ENCODE measurements at places on chromosomes 2 and 18.
A peak's percentile ranks its signal among the peaks of the same experiment; 100 is the strongest.

DNA sequence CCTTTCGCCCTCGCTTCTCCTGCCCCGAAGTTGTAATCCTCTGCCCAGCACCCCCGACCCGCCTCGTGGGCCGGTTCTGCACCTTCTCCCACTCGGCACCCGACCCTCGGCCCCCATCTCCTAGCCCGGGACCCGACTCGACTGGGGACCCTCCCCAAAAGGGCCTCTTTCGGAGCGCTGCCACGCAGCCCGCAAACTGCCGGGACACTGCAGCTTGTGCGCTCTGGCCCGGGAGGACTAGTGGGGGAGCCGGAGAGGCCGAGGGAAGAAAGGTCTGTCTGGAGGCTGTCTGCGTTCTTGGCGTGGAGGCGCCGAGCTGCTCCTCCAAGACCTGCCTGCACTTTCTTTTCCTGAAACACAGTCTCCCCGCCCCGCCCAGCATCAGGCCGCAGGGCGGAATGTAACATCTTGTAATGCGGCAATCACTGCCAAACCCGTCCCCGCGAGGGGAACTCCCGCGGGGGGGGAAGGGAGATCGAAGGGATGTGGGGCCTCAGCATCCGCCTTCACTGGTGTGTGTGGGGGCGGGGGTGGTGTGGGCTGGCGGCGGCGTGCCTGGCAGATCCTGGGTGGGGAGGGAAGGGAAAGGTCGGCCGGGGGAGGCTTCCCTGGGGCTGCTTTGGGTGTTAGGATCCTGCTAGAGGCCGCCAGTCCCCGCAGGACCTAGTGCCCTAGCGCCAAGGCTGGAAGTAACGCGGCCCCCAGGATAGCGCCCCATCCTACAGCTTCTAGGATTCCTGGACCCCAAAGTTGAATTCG lies 7.4 kb downstream of the DLX2 start:
- DNase-seq, result peak; percentile 67

- DNase-seq, result no peak
Measured at GRCh38 chr18:40957533-40958070, 997.4 kb upstream of the PIK3C3 start.

GRCh38 chr2:60475123-60475830 lies 78.2 kb downstream of the BCL11A start:
- DNase-seq, result no peak

DNA sequence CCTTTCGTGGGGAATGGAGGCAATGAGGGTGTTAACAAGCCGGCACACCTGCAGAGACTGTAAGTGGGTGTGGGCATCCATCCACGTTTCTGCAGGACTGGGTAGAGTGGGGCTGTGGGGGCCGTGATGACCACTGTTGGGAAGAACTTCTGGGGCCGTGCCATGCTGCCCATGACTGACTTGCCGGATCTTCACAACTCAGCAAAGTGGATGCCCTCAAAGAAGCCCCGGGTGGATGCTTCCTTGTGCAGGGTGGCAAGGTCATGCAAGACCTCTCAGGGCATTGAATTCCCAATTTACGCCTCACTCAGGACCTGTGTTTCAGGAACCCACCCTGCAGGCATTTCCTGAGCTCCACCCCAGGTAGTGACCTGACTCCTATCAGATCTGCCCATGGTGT lies 143.5 kb upstream of the TPO start:
- DNase-seq, result no peak

- DNase-seq, result no peak
Measured at GRCh38 chr2:241358470-241358869, 2.4 kb downstream of the FARP2 start.

GRCh38 chr2:30127016-30127893 lies 19.6 kb upstream of the YPEL5 start:
- peak; percentile 56 for DNase-seq

GRCh38 chr2:62641410-62641843 lies 64.1 kb upstream of the EHBP1 start:
- no peak for DNase-seq

DNA sequence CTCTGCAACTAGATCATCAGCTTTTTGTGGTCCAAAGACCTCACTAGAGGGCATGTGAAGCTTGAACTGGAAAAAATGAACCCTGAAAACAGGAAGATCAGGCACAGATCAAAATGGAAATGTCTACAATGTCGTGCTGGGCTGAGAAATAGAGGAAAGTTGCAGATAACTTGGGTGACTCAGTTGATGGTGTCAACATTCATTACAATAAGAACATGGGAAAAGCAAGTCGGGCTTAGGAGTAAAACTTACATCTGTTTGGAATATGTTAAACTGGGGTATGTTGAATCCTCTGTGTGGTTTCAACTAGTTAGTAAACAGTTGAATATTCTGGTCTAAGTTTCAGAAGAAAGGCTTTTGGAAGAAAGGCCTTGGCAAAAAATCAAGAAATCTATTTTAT lies 940.4 kb downstream of the ERBB4 start:
- no peak for DNase-seq

DNA sequence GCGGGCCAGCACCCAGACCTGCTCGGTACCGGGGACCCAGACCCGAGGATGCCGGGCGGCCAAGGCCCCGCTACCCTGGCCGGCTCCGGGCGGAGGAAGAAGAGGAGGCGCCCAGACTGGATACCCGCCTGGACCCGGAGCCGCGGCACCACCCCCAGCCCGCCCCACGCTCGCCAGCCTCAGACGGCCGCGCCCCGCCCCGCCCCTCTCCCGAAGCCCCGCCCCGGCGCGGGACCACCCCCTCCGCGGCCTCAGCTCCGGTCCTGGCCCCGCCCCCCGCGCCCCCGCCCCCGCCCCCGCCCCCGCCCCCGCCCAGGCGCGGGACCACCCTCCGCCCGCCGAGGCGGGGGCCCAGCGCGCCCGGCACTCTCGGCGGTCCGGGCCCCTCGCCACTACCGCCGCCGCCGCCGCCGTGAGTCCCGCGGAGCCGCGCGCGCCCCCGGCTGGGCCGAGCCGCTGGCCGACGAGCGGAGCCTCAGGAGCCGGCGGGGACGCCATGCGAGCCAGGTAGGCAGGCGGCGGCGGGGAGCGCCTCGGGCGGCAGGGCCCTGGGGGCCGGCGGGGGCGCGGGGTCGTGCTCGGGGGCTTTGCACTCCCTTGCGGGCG lies at the start of gene SH3BP4:
SH3BP4 (plus strand) TSS at position 354 of the 606 bp plus-strand sequence. CDS start 82,986 bp downstream, outside the sequence.
- peak; percentile 49 for DNase-seq

- DNase-seq, result peak; percentile 39
Measured at GRCh38 chr2:229780856-229781773, 66.8 kb upstream of the DNER start.

DNA sequence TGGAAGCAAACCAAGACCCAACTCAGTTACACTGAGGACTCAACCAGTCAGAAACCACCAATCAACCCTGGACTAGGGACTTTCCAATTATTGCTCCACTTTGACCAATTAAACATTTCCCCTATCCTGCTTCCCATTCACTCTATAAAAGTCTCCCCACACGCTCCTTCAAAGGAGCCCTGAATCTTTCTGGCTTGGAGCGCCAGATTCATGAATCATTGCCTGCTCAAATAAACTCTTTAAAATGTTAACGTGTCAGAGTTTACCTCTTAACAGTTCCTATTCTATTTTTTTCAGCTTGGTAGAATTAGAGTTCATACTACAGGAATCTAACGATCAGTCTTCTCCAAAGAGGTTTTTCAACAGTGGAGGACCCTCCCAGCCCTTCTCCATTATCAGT lies 20.7 kb upstream of the SULT1C2 start:
- peak; percentile 13 for DNase-seq

DNA sequence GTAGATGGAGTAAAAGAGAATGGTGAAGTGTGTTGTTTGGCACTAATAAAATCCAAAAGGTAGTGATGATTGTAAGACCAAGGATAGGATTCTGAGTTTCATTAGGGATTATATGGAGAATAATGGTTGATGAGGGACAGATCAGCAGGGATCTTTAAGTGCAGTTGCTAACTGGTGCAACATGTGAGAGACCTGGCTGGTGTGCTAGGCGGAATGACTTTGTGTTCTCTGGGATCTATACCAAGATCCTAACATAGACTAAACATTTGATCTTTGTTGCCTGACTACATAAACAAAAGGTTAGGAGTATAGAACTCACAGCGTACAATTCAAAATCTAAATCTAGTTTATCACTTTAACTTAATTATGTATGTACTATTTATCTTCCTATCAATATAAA lies 135.4 kb downstream of the PTRHD1 start:
- DNase-seq, result no peak

DNA sequence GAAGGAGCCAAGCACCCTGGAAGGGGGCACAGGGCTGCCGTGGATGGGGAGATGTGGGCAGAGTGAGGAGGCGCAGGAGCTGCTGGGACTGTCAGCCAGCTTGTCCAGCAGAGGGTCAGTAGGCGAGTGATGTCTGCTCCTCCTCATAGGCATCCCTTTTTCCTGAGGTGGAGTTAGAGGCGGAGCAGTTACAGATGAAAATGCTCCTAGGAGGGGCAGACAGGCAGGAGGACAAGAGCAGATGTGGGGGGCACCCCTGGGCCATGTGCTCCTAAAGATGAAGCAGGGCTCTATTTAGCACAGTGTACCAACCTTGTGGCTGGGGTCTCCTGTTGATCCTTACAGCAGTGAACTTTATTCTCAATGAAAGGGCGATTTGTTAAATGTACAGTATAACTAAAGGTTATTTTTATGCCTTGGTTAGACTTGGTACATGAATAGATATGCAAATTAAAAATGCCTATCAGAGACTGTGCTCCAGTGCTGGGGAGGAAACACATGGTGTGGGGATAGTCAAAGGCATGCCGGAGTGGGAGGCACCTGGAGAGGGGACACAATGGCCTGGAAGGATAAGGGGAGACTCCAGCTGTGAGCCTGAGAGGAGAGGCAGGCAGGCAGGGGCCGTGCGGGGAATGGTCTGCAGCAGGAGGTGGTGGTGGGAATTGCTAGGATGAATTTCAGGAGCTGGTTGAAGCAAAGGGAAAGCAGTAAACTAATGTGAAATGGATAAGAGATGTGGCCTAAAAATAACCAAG lies 175.3 kb downstream of the CLIP4 start:
- no peak for DNase-seq

GRCh38 chr18:25561918-25562317 lies 210.0 kb upstream of the ZNF521 start:
- peak; percentile 10 for DNase-seq

DNA sequence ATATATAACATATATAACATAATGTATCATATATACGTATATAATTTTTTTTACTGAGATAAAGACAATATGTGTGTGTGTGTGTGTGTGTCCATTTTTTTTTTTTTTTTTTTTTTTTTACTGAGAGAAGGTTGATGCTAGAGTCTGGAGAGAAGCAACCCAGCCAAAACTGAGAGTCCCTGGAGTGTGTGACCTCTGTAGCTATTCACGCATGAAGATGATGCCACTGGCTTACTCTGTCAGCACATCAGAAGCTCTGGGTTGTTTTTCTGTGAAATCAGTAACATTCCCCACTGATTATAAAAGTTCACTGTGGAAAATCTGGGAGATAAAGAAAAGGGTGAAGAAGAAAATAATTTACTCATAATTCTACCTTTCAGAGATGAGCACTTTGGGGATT lies 27.2 kb downstream of the CCDC195 start:
- DNase-seq, result no peak

GRCh38 chr2:159728629-159729028 lies 16.3 kb downstream of the MARCHF7 start:
- DNase-seq, result no peak

DNA sequence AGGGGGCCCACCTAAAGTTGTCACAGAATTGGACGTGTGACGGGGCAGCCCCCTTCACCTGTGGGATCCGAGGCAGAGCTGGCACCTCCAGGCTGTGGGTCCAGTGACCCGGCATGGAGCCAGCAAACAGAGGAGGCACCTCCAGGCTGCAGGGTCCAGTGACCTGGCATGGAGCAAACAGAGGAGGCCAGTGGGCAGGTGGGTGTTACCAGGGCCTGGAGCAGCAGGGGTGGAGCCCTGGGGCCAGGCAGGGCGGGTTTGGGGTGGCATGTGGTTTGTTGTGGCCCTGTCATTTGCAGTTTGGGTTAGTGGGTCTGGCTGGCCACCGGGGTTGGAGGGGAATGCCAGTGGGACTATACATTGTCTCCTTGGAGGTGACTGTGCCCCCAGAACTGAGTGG lies 68.2 kb downstream of the HPCAL1 start:
- DNase-seq, result no peak

GRCh38 chr2:11024687-11025086 lies 113.0 kb downstream of the KCNF1 start:
- no peak for DNase-seq

DNA sequence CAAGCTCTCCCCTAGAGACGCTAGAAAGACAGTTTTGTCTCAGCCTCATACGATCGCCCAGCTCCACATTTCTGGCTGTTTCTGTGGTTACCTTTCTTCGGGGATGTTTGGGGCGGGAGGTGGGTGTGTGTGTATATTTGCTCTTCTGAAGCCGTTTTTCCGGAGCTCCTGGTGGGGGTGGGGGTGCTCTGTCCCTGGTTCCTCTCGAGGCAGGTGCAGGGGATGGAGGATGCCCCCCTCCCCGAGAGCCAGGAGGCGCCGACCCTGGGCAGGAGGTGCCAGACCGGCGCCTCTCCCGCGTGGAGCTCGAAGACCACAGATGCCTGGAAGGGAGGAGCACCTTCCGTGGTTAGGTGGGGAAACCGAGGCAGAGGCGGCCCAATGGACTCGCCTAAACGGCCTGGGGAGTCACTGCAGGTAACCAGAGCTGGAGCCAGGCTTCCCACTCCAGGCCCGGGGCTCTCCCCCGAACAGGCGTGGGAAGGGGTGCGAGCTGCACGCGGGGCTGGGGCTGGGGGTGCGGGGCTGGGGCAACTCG lies 694 bp upstream of the HPCAL1 start:
- DNase-seq, result peak; percentile 52

DNA sequence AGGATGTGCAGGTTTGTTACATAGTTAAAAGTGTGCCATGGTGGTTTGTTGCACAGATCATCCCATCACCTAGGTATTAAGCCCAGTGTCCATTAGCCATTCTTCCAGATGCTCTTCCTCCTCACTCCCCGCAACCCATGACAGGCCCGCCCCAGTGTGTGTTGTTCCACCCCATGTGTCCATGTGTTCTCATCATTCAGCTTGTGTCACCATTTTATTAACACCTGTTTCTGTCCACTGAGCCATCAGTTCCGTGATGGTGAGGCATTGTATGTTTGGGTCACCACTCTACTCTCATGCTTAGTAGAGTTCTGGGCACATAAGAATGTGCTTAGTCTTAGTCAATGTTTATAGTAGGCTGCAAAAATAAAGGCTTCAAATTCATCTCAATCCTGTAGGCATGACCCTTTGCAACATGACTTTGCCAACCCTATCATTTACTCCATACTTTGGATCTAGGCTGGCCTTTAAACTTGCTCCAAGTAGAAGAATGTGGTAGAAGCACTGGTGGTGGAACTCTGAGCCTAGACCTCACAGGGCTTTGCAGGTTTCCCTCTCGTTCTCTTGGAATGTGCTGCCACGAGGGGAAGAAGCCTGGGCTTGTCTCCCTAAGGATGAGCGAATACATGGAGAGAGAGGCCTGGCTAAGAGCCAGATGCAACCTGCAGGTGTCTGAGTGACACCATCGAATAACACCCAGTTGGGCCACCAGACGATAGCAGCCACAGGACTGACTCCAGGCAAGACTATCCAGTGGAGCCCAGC lies 161.5 kb downstream of the NAPG start:
- no peak for DNase-seq

All from SW480 (cell line).